AG08395 (cell line): ENCODE measurements at places on chromosomes 11 and 22.

DNA sequence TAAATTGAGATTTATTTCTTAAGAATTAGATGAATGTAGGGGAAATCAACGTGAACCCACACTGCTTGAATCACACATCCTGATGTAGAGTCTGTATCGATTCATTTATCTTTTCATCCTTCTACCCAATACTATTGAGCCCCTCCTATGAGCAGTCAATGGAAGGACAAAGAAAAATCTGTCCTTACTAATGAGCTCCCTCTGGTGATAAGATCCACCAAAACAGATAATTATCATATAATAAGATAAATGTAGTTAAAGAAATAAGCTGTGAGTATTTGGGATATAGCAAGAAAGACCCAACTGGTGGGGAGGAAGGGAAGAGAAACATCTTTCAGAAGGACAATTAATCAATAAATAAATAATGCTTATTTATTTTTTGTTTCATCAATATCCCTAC is 385.1 kb upstream of the CCDC90B start:
- DNase-seq: no peak

- DNase-seq: no peak
Observed at GRCh38 chr11:47166368-47166767, 10.3 kb downstream of the ARFGAP2 start.

GRCh38 chr11:117733316-117733715 is 63.7 kb downstream of the DSCAML1 start:
- no peak for DNase-seq

DNA sequence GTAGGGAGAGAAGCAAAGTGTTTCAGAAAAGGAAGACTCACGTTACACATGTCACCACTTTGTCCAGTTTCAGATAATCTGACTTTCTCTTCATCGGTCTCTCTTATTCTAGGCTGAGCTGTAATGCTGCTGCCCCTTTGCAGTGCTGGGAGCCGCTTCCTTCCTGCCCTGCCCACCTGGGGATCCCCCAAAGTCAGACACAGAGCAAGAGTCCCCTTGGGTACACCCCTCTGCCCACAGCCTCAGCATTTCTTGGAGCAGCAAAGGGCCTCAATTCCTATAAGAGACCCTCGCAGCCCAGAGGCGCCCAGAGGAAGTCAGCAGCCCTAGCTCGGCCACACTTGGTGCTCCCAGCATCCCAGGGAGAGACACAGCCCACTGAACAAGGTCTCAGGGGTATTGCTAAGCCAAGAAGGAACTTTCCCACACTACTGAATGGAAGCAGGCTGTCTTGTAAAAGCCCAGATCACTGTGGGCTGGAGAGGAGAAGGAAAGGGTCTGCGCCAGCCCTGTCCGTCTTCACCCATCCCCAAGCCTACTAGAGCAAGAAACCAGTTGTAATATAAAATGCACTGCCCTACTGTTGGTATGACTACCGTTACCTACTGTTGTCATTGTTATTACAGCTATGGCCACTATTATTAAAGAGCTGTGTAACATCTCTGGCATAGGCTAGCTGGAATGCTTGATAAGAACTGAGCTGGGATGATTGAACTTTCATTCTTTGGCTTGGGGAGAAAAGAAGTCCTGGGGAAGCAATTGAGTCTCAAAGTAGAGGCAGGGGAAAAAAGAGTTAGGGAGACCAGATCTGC is 31.2 kb upstream of the SMIM35 start:
- DNase-seq: no peak

DNA sequence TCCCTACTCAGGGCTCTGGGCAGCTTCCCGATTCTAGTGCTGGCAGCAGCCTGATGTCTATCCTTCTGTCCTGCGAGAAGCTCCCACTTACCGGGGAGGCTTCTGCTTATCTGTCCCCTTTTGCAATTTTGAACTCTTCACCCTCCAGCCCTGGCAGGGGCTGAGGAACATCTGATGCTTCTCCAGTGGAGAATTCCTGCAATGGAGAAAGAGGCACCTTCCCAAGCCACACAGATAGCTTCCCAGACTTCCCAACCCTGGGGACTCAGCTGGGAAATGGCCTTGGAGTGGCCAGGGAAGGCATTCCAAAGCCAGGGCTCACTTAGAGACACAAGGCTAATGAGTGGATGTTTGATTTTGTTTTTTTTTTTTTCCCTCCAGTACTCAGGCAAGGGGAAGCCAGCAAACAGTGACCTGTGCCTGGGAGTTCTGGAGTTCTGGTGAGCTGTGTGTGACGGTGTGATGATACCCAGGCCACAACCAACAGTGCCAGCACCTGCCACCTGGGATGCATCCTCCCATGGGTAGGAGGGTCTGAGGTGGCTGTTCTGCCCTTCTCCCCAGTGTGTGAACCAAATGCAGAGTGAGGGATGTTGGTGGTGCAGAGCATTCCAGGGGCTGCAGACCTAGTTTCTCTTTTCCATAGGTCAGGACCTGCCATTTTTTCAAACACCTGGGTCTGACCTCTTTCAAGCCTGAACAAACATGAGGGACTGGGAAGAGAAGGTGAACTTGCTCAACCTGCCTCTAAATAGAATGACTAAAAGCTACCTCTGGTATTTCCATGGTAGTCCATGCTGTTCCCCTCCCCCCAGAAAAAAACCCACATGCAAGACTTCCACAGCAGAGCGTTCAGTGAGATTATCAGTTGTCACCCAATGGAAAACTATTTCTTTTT is 95.1 kb downstream of the CCDC81 start:
- peak; percentile 14 for DNase-seq

GRCh38 chr22:23536821-23537345 is 43.2 kb downstream of the IGLL1 start:
- no peak for DNase-seq

DNA sequence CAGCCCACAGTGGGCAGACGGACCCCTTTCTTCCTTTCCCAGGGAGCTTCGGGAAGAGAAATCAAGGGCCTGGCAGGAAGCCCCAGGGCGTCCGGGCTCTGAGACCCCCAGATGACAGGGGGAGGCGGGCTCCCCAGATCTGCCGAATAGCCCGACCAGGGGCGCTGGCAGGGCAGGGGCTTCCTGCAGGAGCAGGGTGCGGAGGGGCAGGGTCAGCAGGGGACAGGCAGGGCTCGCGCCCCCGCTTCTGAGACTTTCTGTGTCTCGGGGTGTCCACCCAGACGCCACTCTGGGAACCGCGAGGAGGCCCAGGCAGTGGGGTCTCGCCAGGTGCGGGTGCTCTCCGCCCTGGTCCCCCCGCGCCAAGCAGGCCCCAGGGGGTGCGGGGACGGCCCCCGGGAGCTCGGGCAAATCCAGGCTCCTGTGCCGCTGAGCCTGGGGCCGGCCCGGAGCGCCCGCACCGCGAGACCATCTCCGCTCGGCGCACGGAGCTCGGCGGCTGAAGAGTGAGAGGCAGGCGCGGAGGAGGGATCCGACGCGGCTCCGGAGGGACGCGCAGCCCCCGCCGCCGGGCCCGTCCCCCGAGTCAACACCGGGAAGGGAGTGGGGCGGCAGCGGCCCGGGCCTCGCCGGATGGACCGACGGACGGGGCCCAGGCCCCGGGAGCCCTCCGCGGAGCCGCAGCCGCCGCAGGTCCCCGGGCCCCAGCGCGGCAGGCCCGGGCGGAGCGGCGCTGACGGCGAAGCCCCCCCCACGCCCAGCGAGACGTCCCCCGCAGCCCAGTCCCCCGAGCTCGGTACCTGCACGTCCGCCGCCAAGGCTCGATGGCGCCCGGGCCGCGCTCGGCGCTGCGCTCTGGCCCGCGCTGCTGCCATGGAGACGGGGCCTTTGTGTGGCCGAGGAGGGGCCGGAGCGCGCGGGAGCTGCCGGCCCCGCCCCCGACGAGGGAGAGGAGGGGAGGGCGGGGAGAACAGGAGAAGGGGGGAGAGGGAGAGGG is at the start of gene PLXNB2:
Gene PLXNB2, minus strand, starts transcription at position 894 of the 997 bp plus-strand sequence. CDS start 17,062 bp downstream, outside the sequence.
- DNase-seq: peak; percentile 74

DNA sequence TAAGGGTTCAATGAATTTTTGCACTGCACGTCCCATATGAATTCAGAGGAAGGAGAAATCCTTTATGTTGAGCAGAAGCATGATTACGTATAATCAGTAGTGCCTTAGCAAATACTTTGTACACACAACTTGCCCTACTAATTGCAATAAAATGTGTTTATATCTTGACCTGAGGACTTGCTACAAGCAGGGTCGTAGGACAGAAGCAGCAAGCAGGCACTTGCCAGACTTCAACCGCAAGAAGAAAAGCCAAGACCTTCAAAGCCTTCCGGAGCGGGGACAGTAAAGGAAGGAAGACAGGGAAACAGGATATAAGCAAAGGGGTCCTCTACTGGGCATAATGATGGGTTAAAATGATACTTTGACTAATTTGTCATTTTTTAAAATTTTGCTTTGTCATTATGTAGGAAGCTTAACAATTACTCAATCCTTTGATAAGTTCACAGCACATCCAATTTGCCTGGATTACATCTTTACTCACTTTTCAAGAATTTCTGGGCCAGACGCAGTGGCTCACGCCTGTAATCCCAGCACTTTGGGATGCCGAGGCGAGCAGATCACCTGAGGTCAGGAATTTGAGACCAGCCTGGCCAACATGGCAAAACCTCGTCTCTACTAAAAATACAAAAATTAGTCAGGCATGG is 23.2 kb upstream of the UBASH3B start:
- no peak for DNase-seq

DNA sequence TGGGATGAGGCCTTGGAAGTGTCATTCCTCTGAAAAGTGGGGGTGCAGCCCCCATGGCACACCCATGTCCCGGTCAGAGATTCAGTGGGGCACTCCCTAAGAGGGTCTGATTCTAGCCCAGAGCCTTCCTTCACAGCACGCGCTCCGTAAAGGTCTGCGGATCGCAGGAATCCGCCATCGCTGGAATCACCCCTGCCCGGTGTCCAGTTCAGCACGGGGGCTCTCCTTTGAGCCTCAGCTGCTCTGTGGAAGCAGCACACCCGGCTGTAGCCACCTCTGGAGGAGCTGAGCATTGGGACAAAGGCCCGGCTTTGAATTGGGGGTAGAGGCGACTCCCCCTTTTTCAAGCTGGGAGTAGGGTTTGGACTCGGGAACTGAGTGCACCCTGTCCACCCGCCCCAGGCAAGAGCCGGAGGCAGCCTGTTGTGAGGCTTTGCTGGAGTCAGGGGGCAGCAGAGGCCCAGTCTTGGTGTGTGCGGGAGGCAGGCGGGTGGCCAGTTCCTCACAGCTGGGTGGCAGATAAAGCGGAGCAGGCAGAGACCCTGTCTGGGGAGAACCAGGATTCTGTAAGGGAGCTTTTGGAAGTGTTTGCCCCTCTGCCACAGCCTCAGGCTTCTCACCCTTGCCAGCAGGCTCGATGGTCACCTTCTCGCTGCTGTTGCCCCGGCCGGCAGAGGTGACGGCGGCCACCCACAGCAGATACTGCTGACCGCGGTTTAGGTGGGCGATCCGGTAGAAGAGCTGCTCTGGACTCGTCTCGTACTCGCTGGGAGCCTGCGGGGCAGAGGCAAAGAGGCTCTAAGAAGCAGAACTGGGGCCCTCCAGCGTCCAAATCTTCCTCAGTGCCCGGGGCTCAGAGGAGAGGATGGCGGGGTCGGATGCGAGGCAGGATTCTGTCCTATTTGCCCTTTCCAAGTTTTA is 115.9 kb downstream of the CEP164 start:
- peak; percentile 75 for DNase-seq

DNA sequence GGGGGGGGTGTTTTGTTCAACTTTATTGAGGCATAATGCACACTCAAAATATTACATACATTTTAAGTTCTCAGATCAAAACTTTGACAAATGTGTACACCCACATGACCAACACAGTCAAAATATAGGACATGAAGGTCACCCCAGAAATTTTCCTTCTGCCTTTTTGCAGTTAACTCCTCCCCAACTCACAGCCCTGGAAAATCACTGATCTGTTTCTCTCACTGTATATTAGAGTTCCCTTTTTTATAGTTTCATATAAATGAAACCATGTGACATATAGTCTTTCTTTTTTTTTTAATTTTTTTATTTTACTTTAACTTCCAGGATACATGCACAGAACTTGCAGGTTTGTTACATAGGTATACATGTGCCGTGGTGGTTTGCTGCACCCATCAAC is 4.6 kb downstream of the TMPRSS5 start:
- DNase-seq: no peak

GRCh38 chr11:2137202-2138067 is 1.8 kb downstream of the IGF2 start:
- DNase-seq: peak; percentile 76

DNA sequence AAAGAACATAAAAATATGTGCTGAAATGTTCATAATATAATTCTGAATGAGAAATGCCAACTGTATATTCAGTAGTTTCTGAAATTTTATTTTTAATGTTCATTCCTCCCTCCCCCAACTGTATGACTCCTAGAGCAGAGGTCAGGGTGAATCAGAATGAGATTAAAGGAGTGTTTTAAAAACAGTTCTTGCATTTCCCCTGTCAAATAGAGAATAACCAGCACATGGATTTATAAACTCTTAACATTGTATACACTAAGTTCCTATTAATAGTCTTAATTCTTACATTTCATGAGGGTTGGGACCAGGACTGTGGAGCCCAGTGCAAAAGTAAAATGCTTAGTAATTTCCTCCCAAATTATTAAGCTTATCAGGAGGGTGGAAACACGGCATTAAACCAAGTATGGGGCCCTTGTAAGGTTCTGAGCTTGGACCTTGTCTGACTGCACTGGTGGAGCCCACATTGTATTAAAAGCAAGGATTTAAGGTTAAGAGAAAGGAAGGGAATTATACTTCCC is 474.6 kb upstream of the RAG2 start:
- no peak for DNase-seq

- peak; percentile 23 for DNase-seq
Observed at GRCh38 chr11:69411257-69411924, 70.1 kb upstream of the LINC01488 start.

DNA sequence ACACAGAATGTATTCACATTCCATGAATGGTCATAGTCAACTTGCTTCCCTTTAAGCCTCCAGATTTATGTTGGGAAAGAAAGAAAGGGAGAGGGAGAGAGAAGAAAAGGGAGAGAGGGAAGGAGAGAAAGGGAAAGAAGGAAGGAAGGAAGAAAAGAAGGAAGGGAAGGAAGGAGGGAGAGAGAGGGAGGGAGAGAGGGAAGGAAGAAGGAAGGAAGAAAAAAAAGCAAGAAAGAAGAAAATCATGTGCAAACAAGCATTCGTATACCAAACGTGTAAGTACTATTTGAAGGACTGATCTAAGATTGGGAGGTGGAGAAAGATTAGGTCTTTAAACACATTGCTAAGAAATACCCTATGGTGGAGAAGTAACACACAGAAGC is 23.9 kb upstream of the ARHGAP20 start:
- DNase-seq: no peak

GRCh38 chr22:36352803-36353507 is 34.8 kb downstream of the MYH9 start:
- DNase-seq: no peak
